ENCODE measurements at places on chromosomes 4 and X.

DNA sequence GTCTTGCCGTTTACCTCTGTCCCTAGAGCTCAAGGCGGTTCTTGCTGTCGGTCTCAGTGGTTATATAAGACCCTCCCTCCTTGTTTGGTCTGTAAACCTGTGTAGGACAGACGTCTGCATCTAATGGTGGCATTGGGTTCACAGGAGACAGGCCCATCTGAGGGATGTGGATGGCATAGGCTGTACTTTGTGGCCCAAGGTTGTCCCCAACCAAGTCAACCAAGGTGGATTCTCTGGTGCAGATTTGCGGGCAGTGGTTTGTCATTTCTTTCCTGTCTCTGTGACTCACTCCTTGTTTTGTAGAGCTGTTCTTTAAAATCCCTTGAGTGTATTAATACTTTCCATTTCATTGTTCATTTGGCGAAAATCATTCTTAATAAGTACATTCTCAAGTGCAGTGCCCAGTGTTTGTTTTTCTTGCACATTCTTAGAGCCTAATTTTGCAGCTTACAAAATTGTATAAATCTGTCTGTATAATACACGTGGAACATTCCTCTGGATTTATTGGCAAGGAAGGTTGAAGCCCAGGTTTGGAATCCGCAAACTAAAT, 68.0 kb upstream of the TLR2 start:
- no peak for DNase-seq

- DNase-seq, result no peak
These were observed 33.9 kb upstream of the BMP2K start for GRCh38 chr4:78742300-78742699.

DNA sequence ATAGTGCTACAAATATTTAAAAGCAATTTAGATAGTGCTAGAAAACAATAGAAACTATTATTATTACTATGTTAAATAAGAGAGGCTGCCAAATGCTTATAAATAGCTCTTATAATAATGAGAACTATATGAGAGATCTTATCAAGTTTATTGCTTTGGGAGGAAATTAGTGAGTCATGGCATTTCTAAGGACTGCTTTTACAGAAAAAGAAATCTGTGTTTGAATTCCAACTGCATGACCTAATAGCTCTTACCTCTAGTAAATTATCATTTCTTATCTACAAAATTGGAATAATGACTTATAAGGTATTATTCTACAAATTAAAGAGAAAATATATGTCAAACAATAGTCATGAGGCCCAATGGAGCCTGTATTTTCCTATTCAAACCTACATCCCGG, 177.2 kb downstream of the GABRG1 start:
- DNase-seq, result no peak

GRCh38 chr4:79078339-79078738, 139.1 kb upstream of the PAQR3 start:
- DNase-seq, result no peak

DNA sequence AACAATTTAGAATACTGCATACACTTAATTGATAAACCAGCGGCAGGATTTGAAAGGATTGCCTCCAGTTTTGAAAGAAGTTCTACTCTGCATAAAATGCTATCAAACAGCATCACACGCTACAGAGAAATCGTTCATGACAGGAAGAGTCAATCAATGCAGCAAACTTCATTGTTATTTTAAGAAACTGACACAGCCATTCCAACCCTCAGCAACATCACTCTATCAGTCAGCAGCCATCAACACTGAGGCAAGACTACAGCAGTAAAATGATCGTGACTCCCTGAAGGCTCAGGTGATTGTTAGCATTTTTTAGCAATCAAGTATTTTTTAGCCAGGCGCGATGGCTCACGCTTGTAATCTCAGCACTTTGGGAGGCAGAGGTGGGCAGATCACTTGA, 98.3 kb downstream of the FBXW7 start:
- no peak for DNase-seq

DNA sequence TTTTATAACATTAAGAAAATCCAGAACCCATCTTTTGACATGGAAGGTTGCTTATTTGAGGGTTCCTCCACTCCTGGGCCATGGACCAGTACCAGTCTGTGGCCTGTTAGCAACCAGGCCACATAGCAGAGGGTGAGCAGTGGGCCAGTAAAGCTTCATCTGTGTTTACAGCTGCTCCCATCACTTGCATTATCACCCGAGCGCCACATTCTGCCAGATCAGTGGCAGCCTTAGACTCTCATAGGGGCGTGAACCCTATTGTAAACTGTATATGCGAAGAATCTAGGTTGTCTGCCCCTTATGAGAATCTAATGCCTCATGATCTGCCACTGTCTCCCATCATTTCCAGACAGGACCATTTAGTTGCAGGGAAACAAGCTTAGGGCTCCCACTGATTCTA, 58.6 kb downstream of the NDST4 start:
- DNase-seq, result no peak

GRCh38 chrX:112761242-112762207, 79.1 kb downstream of the AMOT start:
- no peak for DNase-seq

- DNase-seq, result no peak
These were observed 9.4 kb upstream of the ADD1 start for GRCh38 chr4:2834001-2834921.

DNA sequence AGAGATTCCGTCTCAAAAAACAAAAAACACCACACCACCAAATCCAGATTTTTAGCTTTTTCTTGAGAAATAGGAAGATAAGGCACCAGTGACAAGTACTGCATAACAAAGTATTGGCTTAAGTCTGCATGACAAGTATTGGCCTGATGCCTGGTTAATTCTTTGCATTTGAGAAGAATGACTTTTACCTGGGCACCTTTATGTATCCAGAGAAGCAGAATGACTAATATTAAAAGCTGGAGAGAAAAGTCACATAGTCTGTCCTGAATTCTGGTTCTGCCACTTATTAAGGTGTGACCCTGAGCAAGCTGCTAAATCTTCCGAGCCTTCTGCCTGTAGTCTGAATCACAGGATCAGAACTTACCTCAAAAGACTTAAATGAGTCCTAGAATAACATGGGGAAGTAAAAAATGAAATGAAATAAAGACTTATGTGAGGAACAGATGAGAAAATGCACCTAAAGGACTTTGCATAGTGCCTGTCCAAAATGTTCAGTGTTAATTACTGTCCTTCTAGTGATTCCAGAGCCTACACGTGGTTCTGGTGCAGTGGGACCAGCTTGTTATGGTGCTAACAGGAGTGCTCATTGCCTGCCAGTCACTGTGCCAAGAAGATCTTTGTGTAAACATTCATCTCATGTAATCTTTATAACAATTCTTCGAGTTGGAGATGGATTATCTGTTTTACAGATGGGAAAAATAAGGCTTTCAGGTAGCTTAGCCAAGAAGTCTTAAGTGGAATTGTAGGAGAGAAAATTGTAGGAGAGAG, 31.6 kb downstream of the UGDH start:
- DNase-seq, result no peak

DNA sequence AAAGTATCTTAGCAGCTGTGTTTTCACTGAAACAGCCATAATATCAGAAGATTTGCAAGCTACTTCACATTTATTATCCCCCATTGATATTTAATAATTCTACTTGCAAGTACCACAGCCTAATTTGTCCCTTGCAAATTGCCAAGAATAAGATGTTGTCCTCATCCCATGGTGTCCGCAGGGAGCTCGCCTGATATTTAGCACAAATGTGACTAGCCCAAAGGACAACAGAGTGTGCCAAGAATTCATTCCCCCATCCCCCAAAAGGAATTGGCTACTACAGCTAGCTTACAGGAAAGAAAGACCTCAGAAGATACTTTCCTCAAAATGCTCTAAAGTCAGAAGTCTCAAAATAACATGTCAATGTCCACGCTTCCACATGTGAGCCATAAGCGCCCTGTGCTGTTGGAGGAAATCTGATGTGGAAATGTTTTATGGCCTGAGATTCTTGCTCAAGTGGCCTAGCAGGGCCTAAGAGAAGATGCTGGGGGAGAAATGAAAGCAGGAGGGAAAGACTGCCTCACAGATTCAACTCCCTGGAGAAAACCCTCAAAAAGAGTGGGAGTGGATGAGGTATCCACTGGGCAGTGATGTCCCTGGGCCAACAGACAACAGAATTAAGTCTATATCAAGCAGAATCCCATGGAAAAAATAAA, 111.4 kb downstream of the SH3KBP1 start:
- no peak for DNase-seq

DNA sequence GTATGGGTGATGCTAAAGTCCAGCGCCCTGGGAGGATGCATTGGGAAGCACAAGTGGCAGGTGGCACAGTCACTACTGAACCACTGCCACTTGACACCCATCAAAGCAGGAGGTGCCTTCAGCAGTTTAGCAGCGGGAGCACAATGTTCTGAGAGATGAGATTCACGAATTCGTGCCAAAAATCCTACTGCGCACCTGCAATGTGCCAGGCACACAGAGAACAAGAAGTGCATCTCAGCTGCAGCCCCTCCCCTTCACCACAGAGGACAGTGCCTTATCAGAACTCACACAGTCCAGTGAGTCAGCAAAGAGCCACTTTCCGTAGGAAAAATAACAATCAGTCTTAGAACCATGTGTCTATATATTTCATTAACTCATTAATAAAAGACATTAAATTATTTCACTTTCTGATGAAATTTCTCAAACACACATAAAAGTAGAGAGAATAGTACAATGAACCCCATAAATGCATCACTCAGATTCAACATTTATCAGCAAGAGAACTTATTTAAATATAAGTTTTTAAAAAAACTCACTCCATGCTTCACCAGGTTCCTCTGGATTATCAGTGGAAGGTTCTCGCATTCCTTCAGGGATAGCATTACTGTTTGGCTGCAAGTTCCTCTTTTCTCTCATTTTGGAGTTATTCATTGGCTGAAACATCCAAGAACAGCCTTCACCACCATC, 47.0 kb downstream of the BEND2 start:
- no peak for DNase-seq

- no peak for DNase-seq
These were observed 335.8 kb upstream of the F9 start for GRCh38 chrX:139194571-139195280.

DNA sequence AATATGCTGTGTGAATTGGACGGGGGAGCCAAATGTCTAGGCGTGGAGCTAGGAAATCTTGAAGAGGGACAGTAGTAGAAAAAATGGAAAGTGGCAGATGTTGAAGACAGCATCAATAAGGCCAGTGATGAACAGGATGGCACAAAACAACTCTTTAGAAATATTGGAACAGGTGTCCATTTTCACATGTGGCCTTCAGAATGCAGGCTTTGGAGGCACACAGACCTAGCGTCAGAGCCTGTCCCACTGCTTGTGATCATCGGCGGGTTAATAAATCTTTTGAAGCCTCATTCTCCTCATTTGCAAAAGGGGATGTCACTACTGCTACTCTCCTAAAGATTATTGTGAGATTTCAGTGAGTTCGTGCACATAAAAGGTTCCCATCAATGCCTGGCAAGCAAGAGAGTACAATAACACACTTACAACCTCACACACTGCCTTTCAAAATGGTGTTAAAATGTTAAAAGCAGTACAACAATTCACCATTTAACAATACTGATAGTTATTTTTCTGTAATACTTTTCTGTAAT, 2.4 kb downstream of the PDLIM3 start:
- DNase-seq, result no peak

DNA sequence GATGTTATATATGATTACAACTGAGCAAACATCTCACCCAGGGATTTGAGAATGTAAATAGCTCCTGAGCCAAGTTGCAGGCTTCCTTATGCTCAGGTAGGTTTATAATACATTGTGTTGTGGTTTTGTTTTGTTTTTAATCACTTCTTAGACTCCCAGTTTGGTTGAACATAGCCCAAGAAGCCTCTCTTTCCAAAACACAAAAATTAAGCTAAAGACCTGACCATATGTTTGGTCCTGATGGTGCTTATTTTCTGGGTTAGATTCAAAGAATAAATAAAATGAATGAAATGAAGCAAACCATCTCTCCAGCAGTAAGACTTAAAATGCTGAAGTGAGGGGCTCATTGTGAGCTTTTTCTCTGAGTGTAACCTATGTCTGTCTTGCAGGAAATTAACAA, 93.5 kb downstream of the GRXCR1 start:
- DNase-seq, result no peak

GRCh38 chrX:3286196-3286945, 60.1 kb downstream of the MXRA5 start:
- no peak for DNase-seq

DNA sequence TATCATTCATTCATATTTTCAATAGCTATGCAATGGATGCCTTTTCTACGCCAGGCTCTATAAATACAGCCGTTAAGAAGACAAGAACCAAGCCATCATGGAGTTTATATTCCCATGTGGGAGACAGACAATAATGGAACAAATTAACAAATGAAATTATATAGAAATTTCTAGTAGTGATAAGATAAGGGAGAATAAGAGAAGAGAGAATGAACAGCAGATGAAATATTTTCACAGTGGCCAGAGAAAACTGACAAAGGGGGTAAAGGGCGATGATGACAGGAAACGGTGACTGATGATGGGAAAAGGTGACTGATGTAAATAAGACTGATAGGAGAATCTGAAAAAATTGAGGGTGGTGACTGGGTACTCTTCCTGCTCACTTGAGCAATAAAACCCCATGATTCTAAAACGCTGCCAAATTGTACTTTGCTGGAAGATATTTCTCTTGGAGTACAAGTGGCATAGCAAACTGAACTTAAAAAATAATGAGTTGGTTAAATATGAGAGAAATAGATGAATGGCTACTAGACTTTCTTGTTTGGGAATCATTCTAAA, 13.2 kb downstream of the RNF150 start:
- DNase-seq, result no peak

GRCh38 chr4:30847167-30847566, 127.0 kb downstream of the PCDH7 start:
- no peak for DNase-seq

- DNase-seq, result no peak
These were observed 592.8 kb upstream of the PCDH10 start for GRCh38 chr4:132556316-132556715.

DNA sequence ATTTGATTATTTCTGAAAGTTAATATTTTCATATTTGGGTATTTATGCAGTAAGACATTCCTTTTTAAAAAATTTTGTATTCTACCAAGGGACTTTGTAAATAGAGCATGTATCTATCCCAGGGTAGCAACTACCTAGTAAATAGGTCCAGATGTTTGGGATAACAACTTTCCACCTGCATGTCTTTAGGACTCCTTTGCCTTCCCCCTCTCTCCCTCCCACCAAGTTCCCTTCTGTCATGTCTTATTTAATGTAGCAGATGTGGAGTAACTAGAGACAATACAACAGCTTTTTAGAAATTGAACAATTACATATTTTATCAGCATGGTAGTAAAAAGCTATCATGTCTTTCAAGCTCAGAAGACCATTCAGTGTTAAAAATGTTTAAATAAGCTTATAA, 821.0 kb downstream of the C4orf33 start:
- DNase-seq, result no peak

- DNase-seq, result no peak
These were observed 62.5 kb downstream of the SLAIN2 start for GRCh38 chr4:48403779-48404178.

GRCh38 chr4:19831644-19832285, 419.9 kb upstream of the SLIT2 start:
- no peak for DNase-seq

Data from natural killer cell treated with Interleukin-12 subunit alpha and Interleukin-12 subunit beta and Interleukin-15 and Interleukin-18, amount 100 ng/mL, for 72 hours (primary cell).